Activated naive CD4-positive, alpha-beta T cell treated with anti-CD3 and anti-CD28 coated beads, Interleukin-2, amount 50 U/mL, for 72 hours (primary cell): ENCODE measurements at places on chromosomes 2 and 18.
A peak's percentile ranks its signal among the peaks of the same experiment; 100 is the strongest.

DNA sequence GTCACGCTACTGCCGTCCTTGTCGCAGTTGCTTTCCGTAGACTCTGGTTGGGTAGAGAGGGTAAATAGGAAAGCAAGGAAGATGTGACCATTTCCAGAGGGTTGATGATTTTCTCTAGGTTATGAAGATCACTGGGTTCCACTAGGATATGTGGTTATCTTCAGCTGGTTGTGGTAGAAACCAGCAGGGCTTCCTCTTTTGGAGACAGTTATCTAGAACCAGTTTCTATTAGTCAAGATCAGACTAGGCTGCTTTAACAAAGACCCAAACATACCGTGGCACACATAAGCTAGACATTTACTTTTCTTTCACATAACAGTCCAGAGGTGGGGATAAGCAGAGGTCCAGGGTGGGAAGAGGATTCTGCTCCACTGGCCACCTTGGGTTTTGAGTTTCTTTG is 59.6 kb downstream of the FASTKD2 start:
- no peak for DNase-seq

GRCh38 chr2:235659767-235660322 is 166.0 kb downstream of the AGAP1 start:
- no peak for DNase-seq

GRCh38 chr2:74250189-74250631 is 51.8 kb downstream of the MTHFD2 start:
- DNase-seq: peak; percentile 60

DNA sequence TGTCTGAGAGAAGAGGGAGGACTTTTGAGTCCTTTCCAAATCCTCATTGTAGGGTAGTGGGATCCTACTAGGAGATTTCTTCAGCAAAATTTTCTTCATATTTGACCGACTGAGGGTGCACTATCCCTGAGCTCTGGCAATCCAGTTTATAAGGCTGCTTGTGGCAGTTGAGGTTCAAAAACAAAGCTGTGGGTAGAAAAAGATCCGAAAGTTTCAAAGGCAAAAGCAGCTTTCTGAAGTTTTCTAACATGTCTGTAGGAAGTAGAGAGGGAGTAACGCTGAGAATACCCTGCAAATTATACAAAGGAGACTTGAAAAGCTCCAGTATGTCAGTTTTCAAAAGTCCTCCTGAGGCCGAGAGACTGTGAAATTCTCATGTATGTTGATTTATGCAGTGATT is 1039.3 kb upstream of the PIK3C3 start:
- no peak for DNase-seq

DNA sequence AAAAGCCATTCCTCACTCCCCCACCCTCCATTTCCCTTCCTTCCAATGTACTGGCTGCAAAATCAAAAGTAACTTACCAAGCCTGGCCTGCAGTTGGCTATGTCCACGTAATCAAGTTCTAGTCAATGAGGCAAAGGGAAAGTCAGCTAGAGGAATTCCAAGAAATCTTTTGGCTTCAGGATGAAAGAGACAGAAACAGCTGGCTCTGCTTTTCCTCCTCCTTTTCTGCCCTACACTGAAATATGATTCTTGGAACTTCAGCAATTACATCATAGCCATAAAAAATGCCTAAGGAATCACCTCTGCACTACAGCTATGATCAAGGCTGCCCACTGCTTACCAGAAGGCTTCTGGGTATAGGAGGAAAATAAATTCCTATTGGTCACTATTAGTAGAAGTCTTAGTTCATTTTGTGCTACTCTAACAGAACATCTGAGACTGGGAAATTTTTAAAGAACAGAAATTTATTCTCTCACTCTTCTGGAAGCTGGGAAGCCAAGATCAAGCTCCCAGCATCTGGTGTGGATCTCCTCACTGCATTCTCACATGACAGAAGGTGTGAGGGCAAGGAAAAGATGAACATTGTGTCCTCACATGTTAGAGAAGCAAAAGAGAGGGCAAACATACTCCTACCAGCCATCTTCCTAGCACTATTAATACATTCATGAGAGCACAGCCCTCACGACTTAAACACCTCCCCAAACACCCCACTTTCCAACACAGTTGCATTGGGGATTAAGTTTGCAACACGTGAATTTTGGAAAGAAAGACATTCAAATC is 219.9 kb downstream of the TMX3 start:
- DNase-seq: no peak

GRCh38 chr2:24903161-24904103 is 16.6 kb downstream of the ADCY3 start:
- DNase-seq: no peak

GRCh38 chr2:32342801-32343200 is 14.0 kb upstream of the BIRC6 start:
- DNase-seq: no peak

GRCh38 chr2:197309691-197310231 is 819 bp downstream of the ANKRD44 start:
- DNase-seq: no peak

DNA sequence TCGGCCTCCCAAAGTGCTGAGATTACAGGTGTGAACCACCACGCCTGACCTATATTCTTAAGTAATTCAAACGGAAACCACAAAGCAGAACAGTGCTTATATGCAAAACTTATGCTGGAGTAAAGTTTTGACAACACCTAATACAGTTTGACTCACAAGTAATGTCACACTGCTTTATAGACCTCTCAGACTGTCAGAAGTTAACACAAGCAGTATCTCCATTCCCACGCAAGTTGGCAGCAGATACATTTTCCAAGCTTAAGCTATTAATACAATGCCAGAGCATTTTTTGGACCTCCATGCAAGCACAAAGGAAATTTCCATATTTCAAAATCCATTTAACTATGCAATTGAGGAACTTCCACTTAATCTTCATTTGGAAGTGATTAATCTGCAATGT is 21.0 kb upstream of the SANBR start:
- DNase-seq: no peak

DNA sequence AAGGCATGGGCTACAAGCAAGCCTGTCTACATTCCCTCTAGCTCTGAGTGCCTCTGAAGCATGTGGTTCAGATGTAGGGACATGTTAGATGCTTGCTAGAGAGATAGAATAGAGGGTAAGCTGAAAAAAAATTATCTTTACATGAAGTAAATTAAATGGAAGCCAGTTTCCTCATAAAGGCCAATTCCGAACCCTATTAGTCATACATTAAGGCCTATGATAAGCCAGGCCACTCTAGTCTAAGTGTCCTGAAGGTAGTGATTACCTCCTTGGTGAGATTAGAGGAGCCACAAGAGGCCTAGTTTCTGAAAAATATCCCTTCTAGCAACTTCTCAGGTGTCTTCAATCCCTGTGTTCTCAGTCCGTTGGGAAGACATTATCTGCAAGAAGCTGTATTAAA is 72.4 kb upstream of the NPAS2 start:
- DNase-seq: no peak

DNA sequence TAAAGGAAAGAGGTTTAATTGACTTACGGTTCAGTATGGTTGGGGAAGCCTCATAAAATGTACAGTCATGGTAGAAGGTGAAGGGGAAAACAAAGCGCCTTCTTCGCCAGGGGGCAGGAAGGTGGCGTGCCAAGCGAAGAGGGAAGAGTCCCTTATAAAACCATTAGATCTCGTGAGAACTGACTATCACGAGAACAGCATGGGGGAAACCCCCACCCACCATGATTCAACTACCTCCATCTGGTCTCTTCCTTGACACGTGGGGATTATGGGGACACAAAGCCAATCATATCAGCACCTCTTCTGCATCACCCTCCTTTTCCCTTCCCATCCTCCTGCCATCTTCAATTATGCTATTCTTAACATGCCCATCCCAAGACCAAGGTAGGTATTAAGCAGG is 29.9 kb upstream of the TANK start:
- no peak for DNase-seq
